Stimulated activated CD8-positive, alpha-beta memory T cell treated with anti-CD3 and anti-CD28 coated beads, Interleukin-2, amount 100 ng/mL, for 1 hour (primary cell): ENCODE measurements at places on chromosomes 1 and 21.
A peak's percentile ranks its signal among the peaks of the same experiment; 100 is the strongest.

DNA sequence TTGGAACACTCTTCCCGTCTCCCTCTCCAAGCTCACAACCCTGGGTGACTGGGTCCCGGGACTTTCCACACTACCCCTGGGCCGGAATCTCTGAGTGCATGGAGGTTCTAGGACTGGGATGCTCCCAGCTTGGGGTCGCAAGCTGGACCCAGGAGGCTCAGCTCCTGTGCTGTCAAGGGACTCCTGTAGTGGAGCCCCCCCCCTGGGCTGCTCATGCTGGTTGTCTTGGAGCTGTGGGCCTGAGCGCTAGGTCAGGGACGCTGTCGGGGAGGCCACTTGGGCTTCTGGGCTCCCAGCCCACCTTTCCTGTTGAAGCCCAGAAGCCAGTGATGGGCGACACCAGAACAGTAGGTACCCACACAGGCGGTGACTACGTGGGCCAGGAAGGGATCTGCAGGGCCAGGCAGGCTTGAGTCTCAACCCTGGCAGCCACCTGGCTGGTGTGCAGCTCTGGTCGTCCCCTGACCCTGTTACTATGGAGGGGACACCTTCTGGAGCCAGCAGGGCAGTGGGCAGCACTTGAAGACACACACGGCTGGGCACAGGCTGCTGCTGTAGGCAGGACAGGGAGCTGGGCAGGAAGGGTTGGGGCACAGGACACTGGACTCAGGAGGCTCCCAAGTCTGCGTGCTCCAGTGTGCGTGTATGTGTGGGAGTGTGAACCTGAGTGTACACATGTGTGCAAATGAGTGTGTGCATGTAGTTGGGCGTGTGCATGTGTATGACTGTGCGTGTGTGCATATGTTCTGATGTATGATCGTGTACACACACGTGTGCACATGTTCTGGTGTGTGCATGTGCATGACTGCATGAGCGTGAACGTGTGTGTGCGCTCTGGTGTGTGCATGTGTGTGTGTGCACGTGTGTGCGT is 3.0 kb downstream of the MMEL1 start:
- no peak for DNase-seq

- DNase-seq: no peak
Measured at GRCh38 chr1:63976006-63976405, 202.2 kb downstream of the ROR1 start.

DNA sequence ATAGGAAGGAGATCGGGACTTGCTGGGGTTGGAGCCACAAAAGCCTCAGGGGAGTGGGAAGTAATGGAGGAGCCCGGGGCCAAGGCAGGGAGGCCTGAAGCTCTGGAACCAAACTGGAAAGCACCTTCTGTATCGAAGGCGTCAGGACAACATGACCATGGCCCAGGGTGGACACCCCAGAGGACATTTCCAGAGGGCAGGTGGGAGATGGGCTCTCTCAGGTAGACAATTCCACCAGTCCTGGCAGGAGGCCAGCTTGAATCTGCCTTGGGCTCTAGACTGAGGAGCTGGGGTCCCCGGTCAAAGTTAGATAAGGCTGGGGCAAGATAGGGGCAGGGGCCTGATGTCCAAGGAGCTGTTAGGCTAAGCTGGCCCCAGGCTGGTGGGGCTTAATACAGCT is 104.9 kb upstream of the EDN2 start:
- no peak for DNase-seq

DNA sequence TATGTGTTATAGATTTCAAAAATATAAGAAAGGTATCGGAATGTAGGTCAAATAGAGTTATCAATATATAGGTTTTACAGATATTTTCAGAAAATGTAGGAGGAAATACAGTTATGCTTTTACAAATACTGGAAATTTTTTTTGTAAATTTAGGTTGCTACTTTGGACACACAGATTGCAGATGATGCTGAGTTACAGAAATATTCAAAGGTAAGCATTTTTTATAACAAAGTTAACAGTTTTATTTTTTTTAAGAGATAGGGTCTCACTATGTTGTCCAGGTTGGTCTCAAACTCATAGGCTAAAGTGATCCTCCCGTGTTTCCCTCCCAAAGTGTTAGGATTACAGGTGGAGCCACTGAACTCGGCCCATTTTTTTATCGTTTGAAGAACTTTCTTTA is 66.0 kb downstream of the PATJ start:
- DNase-seq: no peak

- no peak for DNase-seq
Measured at GRCh38 chr1:27203946-27204345, 30.5 kb upstream of the WDTC1 start.

DNA sequence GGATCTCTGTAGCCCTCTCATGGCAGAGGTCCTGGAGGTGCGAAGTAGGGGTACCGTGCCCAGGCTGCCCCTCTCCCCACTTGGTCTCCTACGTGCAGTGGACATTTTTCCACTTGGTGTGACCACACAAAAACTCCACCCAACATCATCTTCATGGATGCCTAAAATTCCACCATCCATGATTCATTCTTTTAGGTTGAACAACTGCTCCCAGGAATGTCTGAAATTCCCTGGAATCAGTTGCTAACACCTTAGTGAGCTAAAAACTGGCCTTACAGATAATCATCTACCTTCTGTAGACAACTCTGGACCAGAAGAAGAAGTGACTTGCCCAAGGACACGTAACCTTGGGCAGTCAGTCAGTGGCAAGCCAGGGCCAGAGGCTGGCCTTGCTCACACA is 32.1 kb upstream of the CLIC4 start:
- DNase-seq: no peak

- no peak for DNase-seq
Measured at GRCh38 chr21:14869984-14870852, 194.6 kb downstream of the NRIP1 start.

DNA sequence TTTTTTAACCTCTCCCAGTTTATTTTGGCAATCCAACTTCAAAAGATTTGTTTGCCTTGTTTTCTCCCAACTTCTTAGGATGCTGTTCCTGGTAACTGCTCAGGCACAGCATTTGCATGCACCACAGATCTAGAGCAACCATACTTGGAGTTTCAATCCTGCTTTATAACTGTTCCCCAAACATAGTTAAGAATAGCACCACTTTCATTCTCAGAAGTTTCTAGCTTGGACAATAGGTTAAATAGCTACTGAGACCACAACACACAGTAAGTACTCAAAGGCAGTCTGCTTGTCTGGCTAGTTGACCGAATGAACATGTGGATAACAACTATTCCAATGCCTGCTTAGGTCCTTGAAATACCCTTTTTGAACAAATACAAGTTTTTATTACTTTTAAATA is 76.8 kb downstream of the FOXJ3 start:
- DNase-seq: no peak

GRCh38 chr21:35207322-35207721 is 158.2 kb upstream of the RUNX1 start:
- DNase-seq: no peak

DNA sequence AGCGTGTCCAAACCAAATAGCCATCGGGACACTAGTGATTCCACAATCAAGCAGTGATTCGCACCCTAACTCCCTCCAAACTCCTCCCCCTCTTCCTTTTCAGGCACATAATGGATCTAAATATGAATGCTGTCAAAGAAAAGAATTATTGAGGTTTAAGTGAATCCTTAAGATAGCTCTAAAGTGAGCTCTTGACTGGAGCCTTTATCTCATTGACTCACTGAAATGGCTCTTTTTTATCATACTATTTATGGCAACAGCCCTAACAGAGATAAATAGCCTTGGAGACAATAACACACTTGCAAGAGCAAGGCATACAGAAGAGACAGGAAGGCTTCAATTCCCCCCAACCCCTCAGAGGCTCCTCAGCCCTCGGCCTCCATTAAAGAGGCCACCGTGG is 143.3 kb downstream of the PLXNA2 start:
- DNase-seq: no peak

- no peak for DNase-seq
Measured at GRCh38 chr1:27446496-27447020, 43.4 kb downstream of the WASF2 start.

DNA sequence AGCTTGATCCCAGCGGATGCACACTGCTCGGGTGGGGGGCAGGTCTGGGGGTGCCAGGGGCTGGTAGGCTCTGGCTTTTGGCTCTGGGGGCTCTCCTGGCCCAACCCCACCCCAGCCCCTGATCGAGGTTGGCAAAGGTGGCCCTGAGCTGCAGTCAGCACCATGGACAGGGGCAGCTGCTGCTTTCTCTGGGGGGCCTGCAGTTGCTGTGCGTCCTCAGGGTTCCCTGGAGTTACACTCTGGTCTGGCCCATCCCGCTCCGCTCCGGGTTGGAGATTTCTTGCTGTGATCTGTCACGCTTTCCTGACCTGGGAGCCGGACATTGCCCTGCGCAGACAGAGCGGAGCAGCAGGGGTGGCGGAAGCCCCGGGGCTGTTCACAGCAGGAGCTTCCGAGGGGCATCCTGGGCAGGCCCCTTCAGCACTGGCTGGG is 8.0 kb upstream of the PLCH2 start:
- peak; percentile 8 for DNase-seq

DNA sequence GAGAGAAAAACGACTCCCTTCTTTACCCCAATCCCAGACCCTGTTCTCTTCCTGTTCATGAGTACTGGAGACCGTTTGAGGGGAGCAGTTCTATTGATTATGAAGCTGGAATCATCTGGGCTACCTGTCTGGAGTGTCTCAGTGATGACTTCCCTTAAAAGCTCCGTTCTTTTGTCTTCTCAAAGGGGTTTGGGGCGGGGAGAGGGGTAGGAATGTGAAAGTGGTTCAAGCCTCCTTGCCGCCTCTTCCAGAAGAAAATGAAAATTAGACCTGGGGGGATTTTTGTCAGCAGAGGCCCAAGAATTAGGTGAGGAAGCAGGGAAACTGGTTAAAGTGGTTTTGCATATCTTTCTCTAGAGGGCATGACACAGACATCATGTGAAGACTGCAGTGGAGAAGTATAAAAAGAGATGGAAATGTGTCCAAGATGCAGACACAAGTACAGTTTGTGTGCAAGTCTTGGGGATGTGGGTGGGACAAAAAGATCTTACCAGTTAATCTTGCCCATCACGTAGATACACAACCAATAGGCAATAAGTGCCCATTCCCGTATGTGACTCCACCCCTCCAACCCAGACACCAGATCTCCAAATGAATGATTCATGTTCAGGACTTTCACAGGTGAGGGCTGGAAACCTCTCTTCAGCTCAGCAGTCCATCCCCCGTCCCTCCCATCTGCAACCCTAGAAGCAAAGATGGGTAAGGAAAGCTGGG is 470 bp upstream of the MTMR11 start:
- no peak for DNase-seq

- DNase-seq: peak; percentile 40
Measured at GRCh38 chr21:33383056-33383888, 19.9 kb upstream of the IFNGR2 start.

DNA sequence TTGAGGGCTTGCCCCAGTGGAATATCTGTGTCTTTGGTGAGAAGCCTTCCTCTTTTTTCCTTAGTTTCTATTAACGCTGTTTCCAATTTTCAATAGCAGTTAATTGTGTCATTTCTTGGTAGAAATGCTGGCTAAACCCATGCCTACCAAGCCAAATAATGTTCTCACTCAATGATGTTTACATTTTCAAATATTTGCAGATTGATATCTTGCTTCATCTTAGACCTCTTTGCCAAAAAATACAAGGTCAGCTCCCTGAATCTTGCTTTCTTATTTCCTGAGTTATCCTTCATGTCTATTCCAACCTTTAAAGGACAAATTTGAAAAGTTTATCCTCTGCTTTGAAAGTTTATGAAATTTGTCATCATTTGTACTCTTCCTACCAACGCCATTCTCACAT is 5.1 kb downstream of the KCNJ15 start:
- no peak for DNase-seq

- no peak for DNase-seq
Measured at GRCh38 chr1:197862221-197862620, 40.2 kb upstream of the C1orf53 start.

DNA sequence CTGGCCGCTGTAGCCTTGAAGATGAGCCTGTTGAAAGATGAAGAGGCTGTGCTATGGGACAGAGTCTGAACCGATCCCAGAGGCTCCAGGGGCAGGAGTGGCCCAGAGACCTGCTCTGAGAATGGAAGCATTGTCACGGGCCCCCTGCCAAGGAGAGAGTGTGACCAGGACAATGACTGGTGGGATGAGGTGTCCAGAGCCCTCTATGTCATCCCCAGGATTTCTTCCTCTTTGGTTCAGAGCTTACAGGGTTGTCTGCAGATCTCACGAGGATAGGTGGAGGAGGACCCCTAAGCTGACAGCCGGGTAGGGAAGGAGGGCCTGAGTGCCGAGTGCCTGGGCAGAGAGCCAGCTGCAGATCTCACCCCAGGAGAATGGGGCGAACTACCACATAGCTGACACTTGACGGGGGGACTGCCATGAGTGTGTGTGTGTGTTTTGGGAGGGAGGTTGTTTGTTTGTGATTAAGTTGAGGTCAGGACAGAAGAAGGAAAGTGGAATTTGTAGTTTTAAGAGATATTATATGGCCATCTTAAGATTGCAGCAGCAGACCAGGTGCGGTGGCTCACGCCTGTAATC is 25.4 kb downstream of the PIK3CD start:
- no peak for DNase-seq

GRCh38 chr1:115782571-115783281 is 14.2 kb upstream of the CASQ2 start:
- DNase-seq: no peak

- no peak for DNase-seq
Measured at GRCh38 chr1:185843986-185844385, 109.8 kb downstream of the HMCN1 start.

GRCh38 chr21:42567214-42567555 is 53.5 kb downstream of the SLC37A1 start:
- no peak for DNase-seq

- DNase-seq: peak; percentile 72
Measured at GRCh38 chr1:248838357-248839167, 538 bp downstream of the ZNF672 start.

- no peak for DNase-seq
Measured at GRCh38 chr1:114831276-114831994, 23.2 kb upstream of the SYCP1 start.

DNA sequence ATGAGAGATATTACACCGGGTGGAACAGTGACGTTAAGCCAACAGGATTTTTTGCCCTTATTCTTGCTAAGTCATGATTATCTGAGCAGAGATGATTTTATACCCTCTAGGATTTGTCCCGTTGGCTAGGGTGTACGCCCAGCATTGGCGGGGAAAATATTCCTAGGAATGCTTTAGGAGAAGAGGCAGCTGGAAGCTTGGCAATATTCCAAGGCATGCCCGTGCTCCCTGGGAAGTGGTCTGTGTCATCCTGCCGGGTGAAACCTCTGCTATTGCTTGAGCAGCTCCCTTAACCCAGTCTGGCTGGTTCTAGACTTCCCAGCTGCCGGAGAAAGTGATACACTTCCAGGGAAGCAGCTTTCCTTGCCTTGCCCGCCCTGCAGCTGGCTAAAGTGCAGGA is 16.2 kb downstream of the CHRNB2 start:
- no peak for DNase-seq

DNA sequence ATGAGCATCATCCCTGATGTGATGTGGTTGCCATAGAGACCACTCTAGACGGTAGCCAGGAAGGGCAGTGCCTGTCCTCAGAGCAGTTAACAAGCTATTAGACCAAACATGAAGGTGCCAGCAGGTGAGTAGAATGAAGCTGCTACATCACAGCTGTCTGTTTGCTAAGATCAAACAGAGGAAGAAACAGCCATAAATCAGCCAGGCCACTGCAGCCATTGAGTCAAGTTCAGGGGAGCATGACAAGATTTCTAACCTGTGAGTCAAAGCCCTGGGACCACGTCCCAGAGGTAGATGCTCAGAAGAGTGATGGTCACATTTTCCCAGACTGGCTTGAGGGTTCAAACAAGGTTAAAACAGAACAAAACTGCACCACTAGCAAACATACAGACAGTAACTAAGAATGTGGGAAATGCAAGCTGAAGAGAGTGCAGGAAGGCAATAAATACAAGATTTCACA is 450.6 kb upstream of the DAB1 start:
- no peak for DNase-seq
